IPS DF 6.9 (cell line): ENCODE measurements at places on chromosomes 4 and X.

- no peak overlapping the region for H3K27ac ChIP-seq
- H3K4me3 ChIP-seq, result no peak overlapping the region
- H3K4me1 ChIP-seq, result no peaks in the 10 kb centered on the region
- DNase-seq, result no peak
- no peaks in the 10 kb centered on the region for H3K27me3 ChIP-seq
These were observed 1142.5 kb upstream of the IGFBP7 start for GRCh38 chr4:58252656-58253055.

- DNase-seq, result no peak
- H3K4me1 ChIP-seq, result no peaks in the 10 kb centered on the region
- no peak overlapping the region for H3K27ac ChIP-seq
- no peaks in the 10 kb centered on the region for H3K27me3 ChIP-seq
- H3K36me3 ChIP-seq, result no peaks in the 10 kb centered on the region
These were observed 106.2 kb upstream of the MAB21L2 start for GRCh38 chr4:150475763-150476162.

DNA sequence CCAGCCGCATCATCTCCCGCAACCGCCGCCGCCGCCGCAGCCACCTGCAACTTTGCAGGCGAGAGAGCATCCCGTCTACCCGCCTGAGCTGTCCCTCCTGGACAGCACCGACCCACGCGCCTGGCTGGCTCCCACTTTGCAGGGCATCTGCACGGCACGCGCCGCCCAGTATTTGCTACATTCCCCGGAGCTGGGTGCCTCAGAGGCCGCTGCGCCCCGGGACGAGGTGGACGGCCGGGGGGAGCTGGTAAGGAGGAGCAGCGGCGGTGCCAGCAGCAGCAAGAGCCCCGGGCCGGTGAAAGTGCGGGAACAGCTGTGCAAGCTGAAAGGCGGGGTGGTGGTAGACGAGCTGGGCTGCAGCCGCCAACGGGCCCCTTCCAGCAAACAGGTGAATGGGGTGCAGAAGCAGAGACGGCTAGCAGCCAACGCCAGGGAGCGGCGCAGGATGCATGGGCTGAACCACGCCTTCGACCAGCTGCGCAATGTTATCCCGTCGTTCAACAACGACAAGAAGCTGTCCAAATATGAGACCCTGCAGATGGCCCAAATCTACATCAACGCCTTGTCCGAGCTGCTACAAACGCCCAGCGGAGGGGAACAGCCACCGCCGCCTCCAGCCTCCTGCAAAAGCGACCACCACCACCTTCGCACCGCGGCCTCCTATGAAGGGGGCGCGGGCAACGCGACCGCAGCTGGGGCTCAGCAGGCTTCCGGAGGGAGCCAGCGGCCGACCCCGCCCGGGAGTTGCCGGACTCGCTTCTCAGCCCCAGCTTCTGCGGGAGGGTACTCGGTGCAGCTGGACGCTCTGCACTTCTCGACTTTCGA is 654 bp downstream of the ATOH1 start:
- peak overlapping the region; percentile 52; the same call in 1 of the 2 replicates for H3K4me3 ChIP-seq
- peaks cover 2% of the 10 kb centered on the region; the same call in 1 of the 2 replicates for H3K4me1 ChIP-seq
- no peaks in the 10 kb centered on the region for H3K36me3 ChIP-seq
- peaks cover 37% of the 10 kb centered on the region for H3K27me3 ChIP-seq
- H3K27ac ChIP-seq, result no peak overlapping the region

GRCh38 chrX:112889400-112889799 is 48.8 kb upstream of the AMOT start:
- H3K36me3 ChIP-seq, result no peaks in the 10 kb centered on the region
- no peak overlapping the region for H3K4me3 ChIP-seq
- no peak overlapping the region for H3K27ac ChIP-seq
- H3K4me1 ChIP-seq, result no peaks in the 10 kb centered on the region
- no peaks in the 10 kb centered on the region for H3K27me3 ChIP-seq

- no peak for DNase-seq
- no peak overlapping the region for H3K4me3 ChIP-seq
- H3K27ac ChIP-seq, result no peak overlapping the region
- H3K36me3 ChIP-seq, result no peaks in the 10 kb centered on the region
These were observed 135.1 kb upstream of the MSX1 start for GRCh38 chr4:4724321-4724720.

GRCh38 chrX:123085311-123085940 is 98.7 kb upstream of the GRIA3 start:
- no peaks in the 10 kb centered on the region for H3K27me3 ChIP-seq
- H3K36me3 ChIP-seq, result no peaks in the 10 kb centered on the region
- H3K4me3 ChIP-seq, result no peak overlapping the region
- no peak overlapping the region for H3K27ac ChIP-seq
- DNase-seq, result peak; percentile 7

DNA sequence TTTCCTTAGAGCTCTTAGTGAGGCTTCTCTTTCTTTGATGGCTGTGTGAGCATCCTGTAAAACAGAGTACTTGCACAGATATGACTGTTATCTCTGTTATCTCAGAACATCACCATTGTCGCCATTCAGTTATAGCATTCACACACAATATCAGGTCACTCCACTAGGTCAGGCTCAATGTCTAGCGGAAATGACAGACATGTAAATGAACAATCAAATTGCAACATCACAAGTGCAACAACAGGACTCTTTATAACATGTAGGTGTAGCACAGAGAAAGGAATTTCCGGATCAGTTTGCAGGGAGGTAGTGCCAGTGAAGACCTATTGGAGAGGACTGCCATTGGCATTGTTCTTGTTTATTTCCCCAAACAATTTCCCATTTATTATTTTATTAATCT is 43.2 kb upstream of the IGSF1 start:
- no peaks in the 10 kb centered on the region for H3K4me1 ChIP-seq
- no peak overlapping the region for H3K27ac ChIP-seq
- no peak overlapping the region for H3K4me3 ChIP-seq
- no peak for DNase-seq
- H3K27me3 ChIP-seq, result no peaks in the 10 kb centered on the region

DNA sequence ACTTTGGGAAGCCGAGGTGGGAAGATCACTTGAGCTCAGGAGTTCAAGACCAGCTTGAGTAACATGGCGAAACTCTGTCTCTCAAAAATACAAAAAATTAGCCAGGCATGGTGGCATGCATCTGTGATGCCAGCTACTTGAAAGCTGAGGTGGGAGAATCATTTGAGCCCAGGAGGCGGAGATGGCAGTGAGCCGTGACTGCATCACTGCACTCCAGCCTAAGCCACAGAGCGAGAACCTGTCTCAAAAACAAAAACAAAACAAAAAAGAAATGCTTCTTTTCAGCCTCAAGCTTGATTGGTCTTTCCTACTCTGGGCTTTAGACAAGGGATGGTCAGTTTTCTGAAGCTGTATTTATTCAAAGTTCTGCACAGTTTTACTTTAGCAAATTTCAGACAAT is 15.8 kb upstream of the DHRSX start:
- H3K36me3 ChIP-seq, result no peaks in the 10 kb centered on the region
- DNase-seq, result no peak
- H3K27ac ChIP-seq, result no peak overlapping the region
- no peak overlapping the region for H3K4me3 ChIP-seq
- H3K4me1 ChIP-seq, result no peaks in the 10 kb centered on the region

DNA sequence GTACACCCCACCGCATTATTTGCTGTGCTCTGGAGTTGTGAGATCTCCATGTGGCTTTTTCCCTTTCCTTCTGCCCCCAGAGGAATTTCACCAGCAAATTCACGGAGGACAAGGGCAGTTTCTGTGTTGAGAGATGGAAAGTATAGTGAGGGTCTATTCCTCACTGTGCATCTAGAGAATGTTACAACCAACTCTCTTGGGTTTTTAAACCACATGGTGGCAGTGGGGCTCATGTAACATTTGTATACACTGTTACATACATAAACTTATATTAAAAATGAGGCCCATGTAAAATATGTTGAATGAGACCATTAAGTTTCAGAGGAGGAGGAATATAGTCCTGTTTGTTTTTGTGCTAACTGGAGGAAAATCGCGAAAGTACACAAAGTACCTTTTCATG is 909 bp upstream of the PRKG2 start:
- H3K4me3 ChIP-seq, result no peak overlapping the region
- no peaks in the 10 kb centered on the region for H3K4me1 ChIP-seq
- H3K27me3 ChIP-seq, result peaks cover 21% of the 10 kb centered on the region
- H3K27ac ChIP-seq, result no peak overlapping the region
- DNase-seq, result no peak

DNA sequence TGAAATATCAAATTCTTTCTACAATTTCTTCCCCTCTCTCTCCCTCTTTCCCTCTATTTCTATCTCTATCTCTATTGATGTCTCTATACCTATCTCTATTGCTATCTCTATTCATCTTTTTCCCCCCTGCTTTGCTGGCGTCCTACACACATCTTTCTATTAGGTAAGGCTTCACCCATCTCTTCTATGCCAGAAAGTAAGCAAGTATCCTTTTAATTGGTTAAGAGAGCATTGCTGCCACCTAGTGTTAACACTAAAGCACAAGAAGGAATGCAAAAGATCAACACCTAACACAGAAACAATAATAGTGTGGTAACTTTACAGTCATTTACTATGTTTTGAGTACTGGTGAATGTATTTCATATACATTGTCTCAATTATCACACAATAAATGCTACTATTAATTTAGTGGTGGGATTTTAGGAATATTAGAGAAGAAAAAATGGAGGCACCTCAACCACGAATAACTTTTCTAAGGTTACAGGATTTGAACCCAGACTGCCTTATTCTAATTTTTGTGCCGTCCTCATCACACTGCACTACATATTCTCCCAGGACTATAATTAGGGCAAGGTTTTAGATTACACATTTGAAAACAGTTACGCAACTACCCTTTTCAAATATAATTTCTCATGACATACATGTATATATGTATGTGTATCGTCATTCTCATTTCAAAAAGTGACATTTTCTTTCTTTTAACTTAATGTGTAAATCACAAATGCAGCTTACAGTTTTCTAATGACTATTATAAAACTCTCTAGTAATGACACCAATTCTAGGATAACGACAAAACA is 3.7 kb upstream of the C4orf36 start:
- peaks cover 4% of the 10 kb centered on the region; the same call in 1 of the 2 replicates for H3K4me1 ChIP-seq
- H3K27me3 ChIP-seq, result no peaks in the 10 kb centered on the region
- no peak overlapping the region for H3K4me3 ChIP-seq
- no peak overlapping the region for H3K27ac ChIP-seq
- DNase-seq, result no peak

- H3K27me3 ChIP-seq, result no peaks in the 10 kb centered on the region
- no peak overlapping the region for H3K27ac ChIP-seq
- H3K36me3 ChIP-seq, result no peaks in the 10 kb centered on the region
- H3K4me1 ChIP-seq, result no peaks in the 10 kb centered on the region
- H3K4me3 ChIP-seq, result no peak overlapping the region
- DNase-seq, result no peak
These were observed 41.6 kb upstream of the NKRF start for GRCh38 chrX:119647552-119648420.

DNA sequence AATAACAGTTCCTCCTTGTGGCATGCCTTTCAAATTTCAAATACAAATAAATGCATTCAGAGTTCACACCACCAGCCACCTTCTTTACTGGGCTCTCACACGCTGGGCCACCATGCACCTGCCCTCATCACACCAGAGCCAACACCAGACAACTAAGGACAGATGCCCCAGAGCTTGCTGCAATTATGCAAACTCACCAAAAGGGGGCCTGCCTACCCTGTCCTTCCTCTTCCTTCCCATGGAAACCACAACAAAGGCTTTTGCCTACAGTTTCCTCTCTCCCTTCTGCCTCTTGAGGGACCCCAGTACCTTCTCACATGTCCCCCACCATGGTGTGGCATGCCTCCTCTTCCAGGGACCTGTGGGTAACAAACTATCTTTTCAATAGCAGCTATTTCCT is 1333.9 kb upstream of the TENM3 start:
- H3K36me3 ChIP-seq, result no peaks in the 10 kb centered on the region
- H3K4me1 ChIP-seq, result no peaks in the 10 kb centered on the region
- no peaks in the 10 kb centered on the region for H3K27me3 ChIP-seq
- H3K27ac ChIP-seq, result no peak overlapping the region

DNA sequence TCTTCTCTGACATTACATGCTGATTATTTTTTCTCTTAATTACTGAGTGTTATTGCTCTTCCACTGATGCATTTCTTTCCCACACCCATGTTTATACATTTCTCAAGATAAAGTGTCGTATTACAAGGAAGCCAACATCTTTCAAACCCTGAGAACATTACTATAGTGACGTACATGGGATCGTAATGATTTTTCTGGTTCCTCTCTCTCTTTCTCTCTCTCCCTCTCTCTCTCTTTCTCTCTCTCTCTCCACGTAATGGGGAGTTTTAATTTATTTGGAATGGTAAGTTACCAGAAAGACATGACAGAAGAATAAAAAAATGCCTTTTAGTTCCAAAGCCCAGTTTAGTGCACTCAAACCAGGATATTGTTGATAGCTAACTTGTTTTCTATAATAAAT is 40.4 kb upstream of the MAPK10 start:
- no peaks in the 10 kb centered on the region for H3K27me3 ChIP-seq
- H3K4me3 ChIP-seq, result no peak overlapping the region
